Pericardium fibroblast (primary cell): ENCODE measurements at places on chromosomes 4 and X. TPM values are rescaled to one million over a fixed set of nuclear protein-coding genes. Genes with fewer than 3 reads are reported as not detected.

ANAPC4 gene
- 10.5 and 15.2 TPM in 2 replicates for total RNA-seq

MSX1 gene
- total RNA-seq = 4.9 and 5.7 TPM in 2 replicates

CFAP47 gene
- not detected in 2 replicates for total RNA-seq

ETDB gene
- total RNA-seq = not detected in 2 replicates

AGTR2 gene
- not detected in 2 replicates for total RNA-seq

RPS6KA3 gene
- 17.3 and 24.6 TPM in 2 replicates for total RNA-seq

JADE3 gene
- 1.6 and 3.1 TPM in 2 replicates for total RNA-seq

IL2 gene
- total RNA-seq = not detected in 2 replicates

PABPC1L2B gene
- total RNA-seq = not detected in 2 replicates

VCX2 gene
- total RNA-seq = not detected in 2 replicates

ZRSR2 gene
- total RNA-seq = 3.3 and 4.1 TPM in 2 replicates

TEC gene
- total RNA-seq = 0.09 TPM in 1 of 2 replicates, not detected in the other

ATP1B4 gene
- 0.60 TPM in 1 of 2 replicates, not detected in the other for total RNA-seq

BBS12 gene
- 5.0 and 6.0 TPM in 2 replicates for total RNA-seq

MAGEB4 gene
- total RNA-seq = not detected in 2 replicates

STATH gene
- not detected in 2 replicates for total RNA-seq

IL21 gene
- total RNA-seq = not detected in 2 replicates

SLC38A5 gene
- total RNA-seq = 7.7 and 12.6 TPM in 2 replicates

C1QTNF7 gene
- 0.17 and 0.35 TPM in 2 replicates for total RNA-seq

SYNPO2 gene
- total RNA-seq = 6.8 and 6.9 TPM in 2 replicates

GAGE12H gene
- not detected in 2 replicates for total RNA-seq

PAK3 gene
- 0.09 and 0.12 TPM in 2 replicates for total RNA-seq

XAGE3 gene
- not detected in 2 replicates for total RNA-seq

CC2D2A gene
- 17.2 and 26.9 TPM in 2 replicates for total RNA-seq

USP17L12 gene
- not detected in 2 replicates for total RNA-seq

TLR2 gene
- 0.09 and 0.35 TPM in 2 replicates for total RNA-seq

PCDH10 gene
- 1.4 and 1.5 TPM in 2 replicates for total RNA-seq

AVPR2 gene
- 0.12 TPM in 1 of 2 replicates, not detected in the other for total RNA-seq

HPF1 gene
- total RNA-seq = 20.2 and 26.1 TPM in 2 replicates

TRIM75 gene
- not detected in 2 replicates for total RNA-seq

MAGEB17 gene
- not detected in 2 replicates for total RNA-seq

HGFAC gene
- not detected in 2 replicates for total RNA-seq

PAGE4 gene
- not detected in 2 replicates for total RNA-seq

PPP2R2C gene
- total RNA-seq = not detected in 2 replicates

TRO gene
- total RNA-seq = 15.2 and 24.0 TPM in 2 replicates

HSFX1 gene
- 0.12 and 0.60 TPM in 2 replicates for total RNA-seq

BST1 gene
- 24.2 and 24.4 TPM in 2 replicates for total RNA-seq

KDR gene
- 19.8 and 21.7 TPM in 2 replicates for total RNA-seq

XAGE1A gene
- total RNA-seq = not detected in 2 replicates

SGMS2 gene
- 42.8 and 82.3 TPM in 2 replicates for total RNA-seq

SOD3 gene
- total RNA-seq = 44.2 and 82.9 TPM in 2 replicates

GAR1 gene
- 6.7 and 13.1 TPM in 2 replicates for total RNA-seq

FHIP1A gene
- under 0.01 and 0.12 TPM in 2 replicates for total RNA-seq

NPY2R gene
- total RNA-seq = 2.1 and 7.3 TPM in 2 replicates

MAD2L1 gene
- 1.4 and 2.7 TPM in 2 replicates for total RNA-seq

MAPK10 gene
- 3.2 and 6.9 TPM in 2 replicates for total RNA-seq

SYTL5 gene
- total RNA-seq = 0.35 TPM in 1 of 2 replicates, not detected in the other

XAGE2 gene
- not detected in 2 replicates for total RNA-seq
